Posterior vena cava (tissue), 2 donors: ENCODE measurements at places on chromosomes 6 and 20.

GRCh38 chr6:150088481-150089154 lies 19.7 kb upstream of the ULBP3 start:
- DNase-seq, result no peak

DNA sequence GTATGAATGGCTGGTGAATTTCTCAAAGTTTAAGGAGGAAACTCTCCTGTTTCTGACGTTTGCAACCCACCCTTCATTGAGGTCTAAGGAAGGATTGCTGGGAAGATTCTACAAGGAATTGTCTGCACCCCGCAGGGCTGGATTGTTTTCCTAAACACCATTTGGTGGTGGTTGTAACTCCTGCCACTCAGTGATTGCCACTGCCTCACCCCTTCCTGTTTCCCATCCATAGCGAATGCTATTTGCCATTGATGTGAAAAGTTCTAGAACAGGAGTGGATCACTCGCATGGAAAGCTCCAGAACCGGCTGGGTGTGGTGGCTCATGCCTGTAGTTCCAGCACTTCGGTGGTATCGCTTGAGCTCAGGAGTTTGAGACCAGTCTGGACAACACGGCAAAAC lies 8.7 kb upstream of the DSP start:
- DNase-seq, result no peak

GRCh38 chr6:129492260-129492659 lies 217.7 kb downstream of the ARHGAP18 start:
- DNase-seq, result no peak

DNA sequence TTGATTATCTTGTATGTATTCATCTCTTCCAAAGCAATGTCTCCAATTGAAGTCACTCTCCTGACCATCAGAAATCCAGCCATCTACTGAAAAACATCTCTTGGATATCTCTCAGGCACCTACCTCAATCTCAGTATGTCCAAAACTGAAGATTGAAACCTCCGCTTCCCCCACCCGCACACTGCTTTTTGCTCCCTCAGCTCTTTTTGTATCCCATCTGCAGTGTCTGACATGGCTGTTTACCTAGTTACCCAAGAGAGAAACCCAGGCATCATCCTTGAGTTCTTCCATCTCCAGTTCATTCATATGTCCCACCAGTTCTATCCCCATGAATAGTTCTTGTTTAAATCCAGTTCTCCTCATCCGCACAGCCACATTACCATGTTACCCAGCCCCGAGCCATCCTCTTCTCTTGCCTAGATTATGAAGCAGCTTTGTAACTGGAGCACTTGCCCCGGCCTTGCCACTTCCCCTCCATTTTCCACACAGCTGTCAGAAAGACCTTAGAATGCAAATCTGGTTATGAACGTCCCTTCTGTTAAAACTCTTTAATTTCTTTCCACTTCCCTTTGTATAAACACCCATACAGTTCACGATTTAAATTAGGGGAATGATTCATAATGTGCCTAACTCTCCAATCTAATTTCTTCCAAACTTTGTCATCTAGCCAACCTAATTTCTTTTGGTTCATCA lies 40.5 kb upstream of the GCLC start:
- DNase-seq, result no peak
